ENCODE measurements at places on chromosomes 13 and 19. TPM values are rescaled to one million over a fixed set of nuclear protein-coding genes. Genes with fewer than 3 reads are reported as not detected.

GRCh38 chr13:31022288-31022895 lies 89.9 kb downstream of the TEX26 start:
- H3K27me3 ChIP-seq = peaks cover 44% of the 10 kb centered on the region
- H3K27ac ChIP-seq = no peak overlapping the region
- no peak overlapping the region for H3K4me3 ChIP-seq
- no peak for DNase-seq

- no peak overlapping the region for H3K27ac ChIP-seq
- H3K27me3 ChIP-seq = no peaks in the 10 kb centered on the region
- H3K36me3 ChIP-seq = peaks cover 86% of the 10 kb centered on the region
- peaks cover 8% of the 10 kb centered on the region for H3K4me1 ChIP-seq
- no peak for DNase-seq
These were observed 12.3 kb downstream of the POMP start for GRCh38 chr13:28671126-28671792.

DNA sequence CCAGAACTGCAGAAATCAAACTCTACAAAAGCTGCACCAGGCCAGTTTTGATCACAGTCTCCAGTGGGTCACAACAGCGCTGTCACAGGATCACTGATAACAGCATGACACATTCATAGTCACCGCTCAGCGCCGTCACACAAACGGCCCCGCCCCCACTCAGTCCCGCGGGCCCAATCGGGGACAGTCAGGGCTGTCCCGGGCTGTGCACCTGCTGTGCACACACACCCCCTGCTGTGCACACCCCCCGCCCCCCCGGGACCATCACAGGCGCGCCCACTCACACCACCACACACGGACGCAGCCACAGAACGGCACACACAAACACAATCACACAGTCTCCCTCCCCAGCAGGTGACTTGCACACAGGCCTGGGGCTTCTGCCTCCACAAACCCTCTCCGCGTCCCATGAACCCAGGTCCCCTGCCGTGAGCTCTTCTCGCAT lies 435 bp upstream of the ZNF382 start:
- H3K36me3 ChIP-seq = peaks cover 57% of the 10 kb centered on the region
- peaks cover 17% of the 10 kb centered on the region for H3K4me1 ChIP-seq
- no peaks in the 10 kb centered on the region for H3K27me3 ChIP-seq
- peak; percentile 81 for DNase-seq
- H3K4me3 ChIP-seq = peak overlapping the region; percentile 87
- H3K27ac ChIP-seq = peak overlapping the region; percentile 89

SIRT2 gene
- total RNA-seq = 29.0 TPM

METTL21C gene
- total RNA-seq = not detected

- H3K27me3 ChIP-seq = no peaks in the 10 kb centered on the region
- H3K4me1 ChIP-seq = peaks cover 9% of the 10 kb centered on the region
- no peak overlapping the region for H3K4me3 ChIP-seq
- H3K27ac ChIP-seq = no peak overlapping the region
These were observed 29.2 kb downstream of the RHPN2 start for GRCh38 chr19:33035461-33035860.
